Stimulated activated CD4-positive, alpha-beta T cell treated with anti-CD3 and anti-CD28 coated beads, Interleukin-12 subunit alpha, Interleukin-12 subunit beta, amount 100 ng/mL, for 48 hours (primary cell): ENCODE measurements at places on chromosomes 6 and 20.

DNA sequence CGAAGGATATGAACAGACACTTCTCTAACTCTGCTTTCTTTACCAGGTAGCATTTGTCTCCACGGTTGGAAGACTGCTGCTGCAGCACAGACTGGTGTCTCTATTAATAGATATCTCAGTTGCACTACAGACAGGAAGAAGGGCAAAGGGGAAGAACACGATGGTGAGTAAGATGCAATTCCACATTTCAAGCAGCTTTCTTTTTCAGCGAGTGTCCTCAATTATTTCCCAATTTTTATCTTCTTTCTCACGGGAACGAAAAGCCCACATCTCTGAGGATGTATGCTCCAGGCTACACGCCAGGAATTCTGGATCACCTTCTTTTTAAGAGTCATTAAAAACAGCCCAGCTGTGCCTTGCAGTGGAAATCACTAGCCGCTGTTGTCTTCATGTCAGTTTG lies 311.6 kb upstream of the ECI2 start:
- no peak for DNase-seq

DNA sequence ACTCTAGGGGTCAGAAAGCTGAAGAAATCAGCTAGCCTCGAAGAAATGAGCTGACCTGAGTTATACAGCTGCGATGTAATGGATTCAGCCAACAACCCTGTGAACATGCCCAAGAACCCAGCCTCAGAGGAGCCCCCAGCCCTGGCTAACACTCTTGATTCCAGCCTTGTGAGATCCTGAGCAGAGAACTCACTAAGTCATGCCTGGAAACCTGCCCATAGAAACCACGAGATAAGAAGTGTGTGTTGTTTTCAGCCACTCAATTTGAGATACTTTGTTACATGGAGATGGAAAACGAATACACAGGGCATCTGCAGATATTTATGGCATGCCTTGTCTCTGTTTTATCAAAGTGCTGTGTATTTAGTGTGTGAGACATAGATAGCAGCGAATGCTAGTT lies 265.2 kb downstream of the QKI start:
- DNase-seq = no peak

DNA sequence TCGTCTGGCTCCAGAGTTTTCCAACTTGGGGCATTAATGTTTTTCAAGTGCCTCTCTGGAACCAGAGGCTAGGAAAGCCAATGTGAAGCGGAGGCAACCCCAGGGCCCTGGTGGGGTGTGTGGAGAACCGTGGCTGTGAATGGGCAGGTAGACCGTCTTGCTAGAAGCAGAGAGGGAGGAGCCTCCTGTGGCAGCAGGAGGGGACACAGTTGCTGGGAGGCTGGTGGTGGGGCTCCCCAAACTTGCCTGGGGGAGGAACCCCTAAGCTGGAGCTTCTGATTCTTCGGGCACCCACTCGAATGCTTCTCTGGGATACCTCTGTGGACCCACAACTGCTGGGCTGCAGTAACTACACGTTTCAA lies 65.3 kb upstream of the APCDD1L start:
- DNase-seq = no peak

DNA sequence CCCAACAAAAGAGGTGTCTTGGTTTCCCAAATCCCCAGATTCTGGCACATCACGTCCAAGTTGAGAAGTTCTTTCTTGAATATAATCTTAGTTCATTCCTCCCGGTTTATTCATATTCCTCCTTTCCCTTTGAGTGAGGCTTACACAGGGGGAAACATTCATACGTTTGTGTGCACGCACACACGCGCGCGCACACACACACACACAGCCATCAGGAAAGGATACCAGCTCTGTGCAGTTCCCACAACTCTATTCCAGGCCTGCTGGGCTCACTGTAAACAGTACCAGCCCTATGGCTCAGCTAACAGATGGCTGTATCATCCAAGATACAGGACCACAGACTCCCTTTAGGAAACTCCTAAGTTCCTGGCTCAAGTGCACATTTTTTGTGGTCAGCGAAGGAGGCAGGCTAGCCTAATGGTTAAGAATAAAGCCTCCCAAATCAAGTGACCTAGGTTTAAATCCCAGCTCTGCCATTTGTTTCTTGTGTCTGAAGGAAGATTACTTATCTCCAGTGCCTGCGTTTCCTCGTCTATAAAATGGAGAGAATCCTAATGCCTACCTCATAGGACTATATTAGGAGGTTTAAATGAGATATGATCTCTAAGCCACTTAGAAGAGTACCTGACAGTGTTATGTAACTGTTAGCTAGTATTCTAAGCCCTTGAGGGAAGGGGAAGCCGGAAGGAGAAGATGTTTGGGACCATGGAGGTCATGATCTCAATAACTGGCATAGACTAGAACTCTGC lies 3.7 kb upstream of the TAF8 start:
- no peak for DNase-seq
